ENCODE measurements at places on chromosomes 5 and 9. TPM values are rescaled to one million over a fixed set of nuclear protein-coding genes. Genes with fewer than 3 reads are reported as not detected.

Gene MRPL22
- polyA plus RNA-seq, result 40.2 TPM

Gene LHX3
- not detected for polyA plus RNA-seq

Gene ACTBL2
- 0.04 TPM for polyA plus RNA-seq

Gene FAM221B
- 0.13 TPM for polyA plus RNA-seq

Gene LCN9
- polyA plus RNA-seq, result not detected

Gene TIMD4
- 0.10 TPM for polyA plus RNA-seq

Gene SHOC1
- 0.18 TPM for polyA plus RNA-seq

All from lung (tissue), 17 donors.